ENCODE measurements at places on chromosomes 7 and 10.

GRCh38 chr7:12519682-12520009, 50.9 kb upstream of the SCIN start:
- DNase-seq = no peak

GRCh38 chr7:44977304-44977958, 1.4 kb downstream of the MYO1G start:
- no peak for DNase-seq

DNA sequence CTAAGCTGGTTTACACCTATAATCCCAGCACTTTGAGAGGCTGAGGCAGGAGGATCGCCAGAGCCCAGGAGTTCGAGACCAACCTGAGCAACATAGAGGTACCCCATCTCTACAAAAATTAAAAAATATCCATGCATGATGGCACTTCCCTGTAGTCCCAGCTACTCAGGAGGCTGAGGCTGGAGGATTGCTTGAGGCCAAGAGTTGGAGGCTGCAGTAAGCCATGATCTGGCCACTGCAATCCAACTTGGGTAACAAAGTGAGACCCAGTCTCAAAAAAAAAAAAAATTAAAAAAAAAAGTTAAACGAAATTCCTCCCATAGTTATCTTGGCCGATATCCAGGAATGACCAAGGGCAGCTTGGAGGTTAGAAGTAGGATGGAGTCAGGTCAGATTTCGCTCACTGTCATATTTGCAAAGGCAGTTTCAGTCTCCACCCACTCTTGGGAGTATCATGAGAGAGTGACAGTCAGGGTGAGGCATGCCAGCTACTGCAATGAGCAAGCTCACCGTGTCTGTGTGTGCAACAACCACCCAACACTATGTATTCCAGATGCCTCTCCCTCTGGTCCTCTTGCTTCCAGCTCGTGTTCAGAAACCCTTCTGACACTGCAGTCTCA, 6.0 kb upstream of the ZDHHC4 start:
- DNase-seq = no peak

GRCh38 chr10:4391683-4392082, 434.3 kb upstream of the AKR1E2 start:
- no peak for DNase-seq

- DNase-seq = no peak
Measured at GRCh38 chr7:151128144-151128543, 39.4 kb downstream of the GBX1 start.

GRCh38 chr7:155517452-155517851, 28.9 kb downstream of the CNPY1 start:
- DNase-seq = no peak

GRCh38 chr10:62616885-62617590, 187.5 kb upstream of the ADO start:
- no peak for DNase-seq

DNA sequence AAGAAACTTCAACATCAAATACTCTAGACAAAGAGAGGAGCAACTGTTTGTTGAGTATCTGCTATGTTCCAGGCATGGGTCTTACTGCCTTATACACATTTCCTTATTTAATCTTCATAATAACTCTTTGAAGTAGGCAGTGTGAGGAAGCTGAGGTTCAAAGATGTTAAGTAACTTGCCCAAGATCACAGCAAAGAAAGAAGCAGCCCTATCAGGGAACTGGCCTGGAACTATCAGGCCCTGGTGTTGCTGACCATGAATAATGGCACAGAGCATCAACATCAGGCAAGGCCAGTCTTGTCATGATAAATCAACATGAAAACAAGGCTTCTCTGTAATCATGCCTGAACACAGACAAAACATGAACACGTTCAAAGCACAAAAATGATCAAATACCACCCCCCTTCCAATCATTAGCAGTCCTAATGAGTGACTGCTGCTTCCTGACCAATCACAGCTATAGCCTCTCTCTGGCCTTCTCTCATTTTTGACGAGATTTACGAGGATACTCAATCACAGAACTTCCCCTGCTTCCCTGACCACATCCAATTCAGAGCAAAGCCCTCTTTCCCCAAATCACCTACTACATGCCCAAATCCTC, 2.3 kb downstream of the GSDME start:
- DNase-seq = no peak

GRCh38 chr7:22320416-22320815, 36.5 kb downstream of the RAPGEF5 start:
- no peak for DNase-seq

DNA sequence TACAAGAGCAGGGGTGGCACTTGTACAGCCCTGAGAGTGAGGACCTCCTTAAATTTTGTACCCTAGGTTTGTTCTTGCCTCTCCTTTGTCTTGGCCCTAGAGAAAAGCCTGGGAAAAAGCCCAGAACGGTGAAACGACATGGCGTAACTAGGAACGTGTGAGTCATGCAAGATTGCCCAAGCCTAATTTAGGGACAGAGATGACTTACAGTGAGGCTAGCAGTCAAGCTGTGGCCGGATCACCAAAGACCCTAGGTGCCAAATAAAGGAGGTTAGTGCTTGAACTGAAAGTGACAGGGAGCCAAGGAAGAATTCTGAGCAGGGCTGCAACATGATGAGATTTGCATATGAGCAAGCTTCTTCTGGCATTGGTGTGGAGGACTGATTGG, 25.1 kb downstream of the TBXAS1 start:
- DNase-seq = no peak

DNA sequence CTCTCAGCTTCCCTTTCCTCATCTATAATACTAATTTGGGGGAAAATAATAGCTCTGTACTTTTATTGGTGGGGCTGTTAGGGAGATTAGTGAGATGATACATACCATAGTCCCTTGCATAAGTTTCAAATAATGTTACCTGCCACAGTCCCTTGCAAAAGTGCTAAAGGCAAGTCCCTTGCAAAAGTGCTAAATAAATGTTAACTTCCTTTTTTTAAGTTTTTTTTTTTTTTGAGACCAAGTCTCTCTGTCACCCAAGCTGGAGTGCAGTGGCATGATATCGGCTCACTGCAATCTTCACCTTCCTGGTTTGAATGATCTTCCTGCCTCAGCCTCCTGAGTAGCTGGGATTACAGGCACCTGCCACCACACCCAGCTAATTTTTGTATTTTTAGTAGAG, 43.4 kb upstream of the SRGN start:
- DNase-seq = no peak

- no peak for DNase-seq
Measured at GRCh38 chr7:99539213-99539811, 12.6 kb downstream of the FAM200A start.

DNA sequence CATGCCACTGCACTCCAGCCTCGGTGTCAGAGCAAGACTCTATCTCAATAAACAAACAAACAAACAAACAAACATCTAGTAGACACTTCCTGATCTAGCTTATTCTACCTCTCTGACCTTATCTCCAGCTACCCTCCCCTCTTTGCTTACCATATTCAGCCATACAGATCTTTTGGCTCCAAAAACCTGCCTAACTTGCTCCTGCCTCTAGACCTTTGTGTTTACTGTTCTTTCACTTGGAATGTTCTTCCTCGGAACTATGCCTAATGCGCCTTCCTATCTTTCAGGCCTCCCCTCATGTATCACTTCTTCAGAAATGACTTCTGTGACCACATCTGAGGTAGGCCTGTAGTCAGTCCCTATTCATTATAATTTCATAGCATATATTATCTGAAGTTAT, 20.3 kb upstream of the WNT8B start:
- DNase-seq = no peak

DNA sequence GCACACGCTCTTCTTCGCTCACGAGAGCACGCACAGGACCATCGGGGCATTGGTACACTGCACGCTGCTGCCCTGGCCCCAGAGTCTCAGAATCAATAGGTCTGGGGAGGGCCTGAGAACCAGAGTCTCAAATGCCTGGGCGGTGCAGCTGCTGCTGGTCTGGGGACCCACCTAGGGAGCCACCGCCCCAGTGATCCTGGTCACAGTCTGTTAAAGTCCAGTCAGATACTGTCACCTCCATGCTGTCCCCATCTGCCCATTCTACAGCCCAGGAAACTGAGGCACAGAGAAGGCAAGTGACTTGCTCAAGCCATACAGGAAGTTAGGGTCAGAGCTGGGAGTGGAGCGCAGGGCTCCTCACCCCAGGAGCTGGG, 38.0 kb downstream of the ZCCHC24 start:
- peak; percentile 13 for DNase-seq

- DNase-seq = peak; percentile 80
Measured at GRCh38 chr7:133853706-133854276, 273.3 kb upstream of the LRGUK start.

GRCh38 chr10:123266971-123267370, 112.8 kb downstream of the BUB3 start:
- DNase-seq = no peak

- no peak for DNase-seq
Measured at GRCh38 chr10:16967866-16968415, 150.7 kb upstream of the RSU1 start.

DNA sequence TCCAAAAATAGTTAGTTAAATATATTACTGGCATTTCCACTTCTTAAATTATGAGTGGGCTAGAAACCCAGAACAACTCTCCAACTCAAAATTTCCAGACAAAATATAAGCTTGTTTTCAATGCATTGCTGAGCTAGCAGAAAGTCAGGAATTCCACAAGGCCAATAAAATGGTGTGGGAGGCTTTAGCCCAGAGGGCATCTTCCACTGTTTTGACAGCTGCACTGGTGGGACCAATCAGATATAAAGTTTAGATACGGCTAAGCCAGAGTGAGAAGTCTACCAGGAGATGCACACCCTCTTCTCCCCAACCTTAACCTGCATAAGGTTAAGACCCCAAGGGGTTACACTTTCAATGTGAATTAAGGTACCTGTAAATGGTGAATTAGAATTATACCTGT, 76.6 kb downstream of the AMPH start:
- DNase-seq = no peak

All from RWPE2 (cell line).